ENCODE measurements at places on chromosomes 1 and 21. TPM values are rescaled to one million over a fixed set of nuclear protein-coding genes. Genes with fewer than 3 reads are reported as not detected.

DNA sequence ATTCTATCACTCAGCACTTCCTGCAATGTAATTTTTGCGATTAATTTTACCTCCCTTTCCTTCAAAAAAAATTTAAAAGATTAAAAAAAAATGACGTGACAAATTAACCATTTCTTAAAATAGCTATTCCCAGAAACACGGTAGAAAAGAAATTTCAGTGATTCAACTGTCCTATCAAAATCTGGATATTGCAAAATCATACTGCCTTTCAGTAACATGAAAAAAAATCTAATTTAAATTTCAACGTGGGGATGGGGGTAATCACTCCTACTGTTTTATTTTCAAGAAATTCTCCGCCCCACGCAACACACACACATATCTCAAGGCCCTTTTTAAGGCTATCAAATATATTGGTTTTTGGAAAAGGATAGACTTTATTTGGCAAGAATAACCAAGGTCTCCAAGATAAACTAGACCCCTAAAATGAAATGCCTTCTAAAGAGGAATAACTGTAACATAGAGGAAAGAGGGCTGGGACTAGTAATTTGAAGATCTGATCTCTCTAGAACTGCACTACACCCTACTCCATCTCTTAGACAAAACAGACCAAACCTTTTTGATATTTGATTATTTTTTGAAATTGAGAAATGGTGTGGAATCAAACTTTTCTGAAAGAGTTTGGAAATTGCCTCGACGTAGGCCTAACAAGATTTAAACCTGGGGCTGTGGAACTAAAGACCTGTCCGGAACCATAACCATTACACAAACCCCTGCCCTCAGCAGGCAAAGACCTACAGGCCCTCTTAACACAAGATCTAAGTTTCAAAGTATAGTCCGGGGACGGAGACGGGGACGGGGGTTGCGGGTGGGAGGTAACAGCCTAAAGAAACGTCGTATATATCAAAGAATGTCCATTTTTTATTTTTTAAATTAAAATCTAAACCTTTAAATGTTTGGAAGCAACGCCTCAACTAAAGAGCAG, 941 bp downstream of the ARNT start:
- DNase-seq = no peak

GRCh38 chr1:112458756-112459155, 50.0 kb upstream of the WNT2B start:
- no peak for DNase-seq

DNA sequence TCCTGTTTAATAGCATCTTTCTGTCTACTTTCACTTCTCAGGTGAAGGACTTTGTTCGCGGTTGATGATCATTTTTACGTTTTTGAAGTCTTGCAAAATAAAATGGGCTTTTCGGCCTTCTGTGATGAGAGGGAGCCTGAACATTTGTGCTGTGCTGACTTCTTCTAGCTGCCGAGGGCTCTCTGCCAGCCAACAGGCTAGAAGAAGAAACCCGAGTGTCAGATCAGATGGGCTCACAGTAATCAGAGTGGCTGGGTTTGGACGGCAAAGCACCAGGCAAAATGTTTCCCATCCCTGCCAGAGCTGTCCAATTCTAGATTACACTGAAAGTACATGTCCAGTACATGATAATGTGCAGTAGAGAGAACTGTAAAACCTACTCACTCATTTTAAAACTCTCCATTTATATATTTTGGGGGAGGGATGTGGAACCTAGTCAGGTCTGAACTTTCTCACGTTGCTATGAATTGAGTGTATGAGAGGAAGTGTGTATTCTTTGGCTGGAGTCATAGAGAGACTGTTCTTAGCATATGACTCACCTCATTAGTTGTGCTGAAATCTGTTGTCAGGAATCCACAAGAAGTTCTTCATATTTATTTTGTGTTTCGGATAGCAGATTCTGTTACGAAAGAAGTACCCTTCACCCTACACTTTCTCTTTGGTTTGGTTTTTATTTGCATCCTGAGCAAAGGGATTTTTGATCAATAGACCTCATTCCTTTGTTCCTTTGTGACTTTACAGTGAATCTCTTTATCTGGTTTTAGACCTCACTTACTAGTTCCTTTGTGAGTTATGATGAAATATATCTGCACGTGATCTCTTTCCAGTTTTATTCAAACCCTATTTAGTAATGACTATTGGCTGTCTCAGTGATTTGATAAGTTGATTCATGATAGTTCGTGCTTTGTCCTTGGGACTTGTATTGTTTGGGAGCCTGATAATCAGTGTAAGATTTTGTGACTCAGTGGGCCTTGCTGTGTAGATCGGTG, 4.8 kb downstream of the ATP1A1 start:
- DNase-seq = peak; percentile 75

GRCh38 chr1:230291731-230292620, 134.2 kb downstream of the PGBD5 start:
- no peak for DNase-seq

DNA sequence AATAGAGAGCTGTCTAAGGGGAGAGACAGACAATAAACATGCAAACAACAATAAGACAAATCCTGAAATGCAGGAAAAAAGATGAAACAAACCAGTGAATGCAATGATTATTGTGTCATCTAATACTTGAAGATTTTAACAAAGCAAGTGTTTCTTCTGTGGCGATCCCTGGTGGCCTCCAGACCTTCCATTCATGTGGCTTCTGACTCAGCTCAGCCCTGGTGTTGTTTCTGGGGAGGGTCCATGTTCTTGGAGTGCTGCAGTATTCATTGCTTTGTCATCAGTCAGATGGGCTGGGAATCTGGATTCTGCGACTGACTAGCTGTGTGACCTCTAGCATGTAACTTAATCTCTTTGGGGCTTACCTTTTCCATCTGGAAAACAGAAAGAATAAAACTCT, 1.5 kb upstream of the C2CD4D start:
- DNase-seq = no peak

DNA sequence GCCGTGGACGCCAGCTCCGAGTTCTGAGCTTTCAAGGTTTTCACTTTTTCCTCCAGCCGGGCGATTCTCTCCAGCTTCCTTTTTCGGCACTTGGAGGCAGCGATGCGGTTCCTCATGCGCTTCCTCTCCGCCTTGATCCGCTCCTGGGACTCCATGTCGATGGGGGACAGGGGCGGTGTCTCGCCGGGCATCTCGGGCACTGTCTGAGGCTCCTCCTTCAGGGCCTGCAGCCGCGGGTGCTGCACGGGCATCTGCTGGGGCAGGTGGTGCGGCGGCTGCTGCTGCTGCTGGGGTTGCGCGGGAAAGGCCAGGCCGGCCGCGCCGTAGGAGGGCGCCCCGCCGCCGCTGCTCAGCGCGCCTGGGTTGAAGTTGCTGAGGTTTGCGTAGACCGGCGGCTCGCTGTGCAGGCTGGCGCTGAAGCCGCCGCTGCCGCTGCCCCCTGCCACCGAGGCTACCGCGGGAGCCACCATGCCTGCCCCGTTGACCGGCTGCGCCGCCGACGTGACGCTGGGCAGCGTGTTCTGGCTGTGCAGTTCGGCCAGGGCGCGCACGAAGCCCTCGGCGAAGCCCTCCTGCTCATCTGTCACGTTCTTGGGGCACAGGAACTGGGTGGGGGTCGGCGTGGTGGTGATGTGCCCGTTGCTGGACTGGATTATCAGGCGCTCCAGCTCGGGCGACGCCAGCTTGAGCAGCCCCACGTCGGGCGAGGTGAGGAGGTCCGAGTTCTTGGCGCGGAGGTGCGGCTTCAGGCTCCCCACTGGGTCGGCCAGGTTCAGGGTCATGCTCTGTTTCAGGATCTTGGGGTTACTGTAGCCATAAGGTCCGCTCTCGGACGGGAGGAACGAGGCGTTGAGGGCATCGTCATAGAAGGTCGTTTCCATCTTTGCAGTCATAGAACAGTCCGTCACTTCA, 1.4 kb downstream of the JUN start:
- peak; percentile 61 for DNase-seq

DNA sequence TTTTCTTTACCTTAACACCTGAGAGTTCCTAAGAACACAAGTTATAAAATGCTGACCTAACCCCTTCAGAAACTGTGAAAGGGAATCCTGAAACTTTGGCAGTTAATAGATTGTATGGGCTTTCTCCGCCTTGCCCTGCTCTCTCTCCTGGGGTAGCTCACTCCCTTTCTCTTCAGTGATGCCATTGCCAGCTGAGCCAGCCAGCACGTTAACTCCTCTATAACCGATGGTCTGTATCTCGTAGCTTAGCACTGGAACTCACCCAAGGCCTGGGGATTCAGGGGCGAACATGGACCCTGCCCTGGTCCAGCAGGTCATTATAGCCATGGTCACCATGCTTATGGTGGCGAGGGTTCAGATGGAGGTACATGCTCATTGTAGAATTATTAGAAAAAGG, 40.7 kb downstream of the TRAPPC10 start:
- no peak for DNase-seq

GRCh38 chr1:41666981-41667631, 182.6 kb upstream of the EDN2 start:
- no peak for DNase-seq

GRCh38 chr1:157575744-157576143, 22.1 kb downstream of the FCRL4 start:
- no peak for DNase-seq

GRCh38 chr1:3461934-3462275, 7.4 kb downstream of the ARHGEF16 start:
- DNase-seq = no peak

GRCh38 chr1:115031595-115031994, 2.0 kb downstream of the TSHB start:
- no peak for DNase-seq

GRCh38 chr1:62207187-62207586, 12.5 kb downstream of the L1TD1 start:
- no peak for DNase-seq

- DNase-seq = peak; percentile 17
Observed at GRCh38 chr1:26218906-26219494, 15.0 kb upstream of the CEP85 start.

GRCh38 chr1:56522680-56523079, 56.7 kb downstream of the PLPP3 start:
- no peak for DNase-seq

DNA sequence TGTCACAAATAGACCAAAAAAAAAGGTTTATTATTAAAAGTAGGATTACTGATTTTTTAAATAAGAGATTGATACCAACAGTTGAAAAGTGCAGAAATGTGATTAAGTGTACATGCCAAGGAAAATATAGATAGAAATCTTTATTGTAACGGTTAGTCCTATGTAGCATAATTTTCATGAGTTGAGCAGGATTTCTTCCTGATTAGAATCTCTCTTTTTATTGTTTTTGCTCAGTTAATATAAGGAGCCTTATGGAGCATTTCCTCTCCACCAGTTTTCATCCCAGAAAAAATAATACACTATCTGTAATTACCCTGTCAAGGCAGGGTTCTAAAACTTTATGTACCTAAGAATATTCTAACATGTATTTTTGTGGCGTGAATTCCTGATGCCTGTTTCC, 23.4 kb downstream of the CAPZA1 start:
- no peak for DNase-seq

GRCh38 chr1:61253059-61253735, 170.8 kb downstream of the NFIA start:
- DNase-seq = peak; percentile 31

DNA sequence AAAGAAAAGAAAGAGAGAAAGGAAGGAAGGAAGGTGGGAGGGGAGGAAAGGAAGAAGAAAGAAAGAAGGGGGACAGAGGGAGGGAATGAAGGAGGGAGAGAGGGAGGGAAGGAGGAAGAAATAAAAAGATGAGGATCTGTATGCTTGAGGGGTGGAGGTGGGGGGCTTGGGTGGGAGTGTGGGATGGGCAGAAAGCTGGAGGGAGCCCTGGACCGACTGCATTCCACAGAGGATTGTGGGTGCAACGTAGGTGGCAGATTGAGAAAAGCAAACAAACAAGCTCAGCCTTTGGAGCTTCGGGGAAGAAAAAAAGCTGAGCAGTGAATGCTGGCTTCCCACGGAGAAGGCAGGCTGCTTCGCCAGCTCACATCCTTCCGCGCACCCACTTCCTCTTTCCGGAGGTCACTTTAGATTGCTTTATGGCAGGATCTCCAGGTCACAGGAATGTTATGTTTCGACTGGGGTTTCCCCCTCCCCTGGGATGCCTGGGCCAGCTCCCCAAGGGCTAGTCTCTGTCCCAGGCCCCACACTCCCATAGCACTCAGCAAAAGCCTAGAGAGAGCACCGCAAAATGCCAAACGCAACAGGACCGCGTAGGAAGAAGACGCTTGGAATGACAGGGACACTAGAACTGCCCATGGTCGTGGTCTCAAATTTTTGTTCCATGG, 20.7 kb upstream of the LGALS8 start:
- peak; percentile 68 for DNase-seq

DNA sequence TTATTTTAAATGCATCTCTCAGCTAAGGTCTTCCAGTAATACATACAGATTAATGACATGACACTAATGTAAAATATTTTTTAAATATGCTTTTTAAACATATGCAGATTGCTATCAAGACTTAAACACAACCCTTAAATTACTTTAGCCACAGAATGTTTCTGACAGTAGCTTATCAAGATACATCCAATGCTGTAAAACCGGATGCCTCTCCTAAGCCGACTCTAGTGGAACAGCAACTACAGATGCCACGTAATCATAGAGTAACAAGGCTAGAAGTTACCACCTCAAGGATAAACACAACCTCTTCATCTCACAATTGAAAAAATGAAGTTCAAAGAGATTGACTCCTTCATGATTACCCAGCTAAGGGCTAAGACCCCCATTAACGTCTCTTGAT, 68.4 kb downstream of the ZZZ3 start:
- no peak for DNase-seq

GRCh38 chr21:31576428-31576827, 83.1 kb upstream of the SOD1 start:
- DNase-seq = peak; percentile 50

DNA sequence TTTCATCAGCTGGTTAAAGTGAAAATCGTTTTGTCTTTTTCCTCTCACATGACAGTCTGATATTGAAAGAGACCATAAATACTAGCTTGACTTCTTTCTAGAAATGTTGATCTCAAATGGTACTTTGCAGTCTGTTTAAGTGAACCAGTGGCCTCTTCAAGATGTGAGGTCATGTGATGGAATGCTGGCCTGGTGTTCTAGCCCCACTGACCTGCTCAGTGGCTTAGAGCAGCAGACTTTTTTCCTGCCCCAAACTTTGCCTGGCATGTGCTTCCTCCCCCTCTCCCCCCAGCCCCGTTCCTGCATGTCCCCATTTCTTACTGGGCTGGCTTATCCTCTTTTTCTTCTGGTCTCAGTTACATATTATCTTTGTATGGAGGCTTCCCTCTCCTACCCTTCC, 34.3 kb downstream of the ZYG11A start:
- no peak for DNase-seq

GRCh38 chr1:162329826-162330225, 46.8 kb downstream of the SPATA46 start:
- DNase-seq = no peak

KRTAP10-3 gene
- total RNA-seq = 0.62 TPM

NUDT4B gene
- total RNA-seq = not detected

PLCH2 gene
- total RNA-seq = 0.13 TPM

VASH2 gene
- 4.3 TPM for total RNA-seq

HSPB7 gene
- not detected for total RNA-seq

SPAG17 gene
- not detected for total RNA-seq

CFHR3 gene
- not detected for total RNA-seq

UBE2U gene
- not detected for total RNA-seq

C1orf87 gene
- total RNA-seq = not detected

AMY2B gene
- 1.4 TPM for total RNA-seq

ZNF695 gene
- 15.9 TPM for total RNA-seq

PRRX1 gene
- total RNA-seq = 5.6 TPM

SERPINC1 gene
- total RNA-seq = not detected

NBPF6 gene
- not detected for total RNA-seq

SV2A gene
- 35.4 TPM for total RNA-seq
